ENCODE measurements at places on chromosomes 6 and 20. TPM values are rescaled to one million over a fixed set of nuclear protein-coding genes. Genes with fewer than 3 reads are reported as not detected.

TMC2 gene
- total RNA-seq = not detected

TEAD3 gene
- total RNA-seq = 27.0 TPM

FAM209B gene
- total RNA-seq = not detected

CD83 gene
- total RNA-seq = 1.9 TPM

MARCKS gene
- 18.4 TPM for total RNA-seq

NUP43 gene
- 23.8 TPM for total RNA-seq

TPBG gene
- 5.1 TPM for total RNA-seq

CAGE1 gene
- total RNA-seq = 0.11 TPM

DYNLT2 gene
- total RNA-seq = 1.0 TPM

PIGT gene
- total RNA-seq = 120 TPM

RGL2 gene
- 47.6 TPM for total RNA-seq

All from right cardiac atrium (tissue), 5 donors.